ENCODE measurements at places on chromosomes 11 and 22.

- no peak for DNase-seq
Measured at GRCh38 chr11:126991596-126991995, 9.0 kb downstream of the KIRREL3 start.

GRCh38 chr11:130400781-130401483 lies 27.5 kb downstream of the ADAMTS8 start:
- no peak for DNase-seq

- no peak for DNase-seq
Measured at GRCh38 chr11:100247704-100248103, 439.4 kb upstream of the ARHGAP42 start.

DNA sequence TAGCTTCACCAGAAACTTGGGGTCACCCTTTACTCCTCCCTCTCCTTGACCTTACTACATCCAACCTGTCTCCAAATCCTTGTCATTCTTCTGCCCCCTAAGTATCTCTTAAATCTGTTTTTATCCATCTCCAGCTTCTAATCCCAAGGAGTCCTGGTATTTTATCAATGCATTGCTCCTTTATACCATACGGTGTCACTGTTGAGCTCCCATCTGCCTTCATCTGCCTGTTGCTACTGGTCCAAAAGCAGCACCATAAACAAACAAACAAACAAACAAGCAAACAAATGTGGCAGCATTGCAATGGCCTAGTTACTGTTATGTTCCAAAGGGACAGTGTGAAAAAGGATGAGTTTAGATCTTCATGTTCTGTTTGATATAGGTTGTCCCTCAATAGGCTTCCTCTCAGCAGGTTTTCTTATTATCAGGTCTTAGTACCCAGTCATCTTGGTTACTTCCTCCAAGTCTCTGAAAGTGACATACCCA lies 34.2 kb downstream of the DNHD1 start:
- DNase-seq: no peak

- no peak for DNase-seq
Measured at GRCh38 chr11:124646148-124646547, 23.5 kb downstream of the TBRG1 start.

DNA sequence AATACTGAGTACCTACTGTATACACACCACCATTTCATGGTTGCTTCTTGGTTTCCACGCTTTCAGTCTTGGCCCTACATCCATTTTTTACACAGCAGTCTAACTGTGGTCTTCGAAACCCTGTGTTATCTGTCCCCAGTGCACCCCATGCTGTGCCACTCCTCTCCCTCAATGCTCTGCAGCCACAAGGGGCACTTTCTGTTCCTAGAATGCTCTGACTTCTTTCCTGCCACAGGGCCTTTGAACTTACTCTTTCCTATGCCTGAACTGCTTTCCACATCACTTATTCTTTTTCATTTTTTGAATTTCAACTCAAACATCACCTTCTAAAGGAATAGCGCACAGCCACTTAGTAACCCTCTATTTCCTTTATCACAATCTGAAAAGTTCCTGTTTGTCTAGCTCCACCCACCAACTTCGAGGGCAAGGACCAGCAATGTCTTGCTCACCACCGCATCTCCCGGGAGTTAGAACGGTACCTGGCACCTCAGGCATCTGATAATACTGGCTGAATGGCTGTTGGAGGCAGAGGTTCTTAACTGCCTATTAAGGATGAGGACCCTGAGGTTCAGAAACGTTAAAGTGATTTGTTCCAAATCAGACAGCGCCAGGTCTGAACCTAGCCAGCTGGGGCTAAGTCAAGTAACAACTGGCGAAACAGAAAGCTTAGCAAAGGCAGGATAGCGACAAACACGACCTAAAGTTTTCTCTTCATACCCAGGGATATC lies 568 bp downstream of the ALG8 start:
- DNase-seq: no peak

GRCh38 chr11:58227956-58228615 lies 632 bp downstream of the OR10Q1 start:
- no peak for DNase-seq

DNA sequence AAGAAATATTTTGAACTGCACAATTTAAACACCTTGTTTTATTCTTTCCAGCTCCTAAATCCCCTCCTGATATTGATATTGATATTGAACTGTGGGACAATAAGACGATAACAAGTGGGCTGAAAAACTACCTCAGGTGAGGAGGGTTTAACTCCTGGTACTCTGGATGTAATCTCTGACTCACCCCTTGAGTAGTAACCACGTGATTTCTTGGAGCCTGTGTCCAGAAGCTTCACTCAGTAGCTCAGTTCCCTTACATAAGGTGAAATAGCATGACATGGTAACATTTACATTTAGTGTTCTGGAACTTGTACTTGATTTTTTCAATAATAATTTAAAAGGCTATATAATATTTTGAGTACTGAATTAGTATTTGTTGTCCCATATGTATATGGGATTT lies 168.0 kb downstream of the PGR start:
- no peak for DNase-seq
